ENCODE measurements at places on chromosomes 7 and 10. TPM values are rescaled to one million over a fixed set of nuclear protein-coding genes. Genes with fewer than 3 reads are reported as not detected.

MBL2 gene
- polyA plus RNA-seq = not detected

NUP205 gene
- 72.5 TPM for polyA plus RNA-seq

DNA sequence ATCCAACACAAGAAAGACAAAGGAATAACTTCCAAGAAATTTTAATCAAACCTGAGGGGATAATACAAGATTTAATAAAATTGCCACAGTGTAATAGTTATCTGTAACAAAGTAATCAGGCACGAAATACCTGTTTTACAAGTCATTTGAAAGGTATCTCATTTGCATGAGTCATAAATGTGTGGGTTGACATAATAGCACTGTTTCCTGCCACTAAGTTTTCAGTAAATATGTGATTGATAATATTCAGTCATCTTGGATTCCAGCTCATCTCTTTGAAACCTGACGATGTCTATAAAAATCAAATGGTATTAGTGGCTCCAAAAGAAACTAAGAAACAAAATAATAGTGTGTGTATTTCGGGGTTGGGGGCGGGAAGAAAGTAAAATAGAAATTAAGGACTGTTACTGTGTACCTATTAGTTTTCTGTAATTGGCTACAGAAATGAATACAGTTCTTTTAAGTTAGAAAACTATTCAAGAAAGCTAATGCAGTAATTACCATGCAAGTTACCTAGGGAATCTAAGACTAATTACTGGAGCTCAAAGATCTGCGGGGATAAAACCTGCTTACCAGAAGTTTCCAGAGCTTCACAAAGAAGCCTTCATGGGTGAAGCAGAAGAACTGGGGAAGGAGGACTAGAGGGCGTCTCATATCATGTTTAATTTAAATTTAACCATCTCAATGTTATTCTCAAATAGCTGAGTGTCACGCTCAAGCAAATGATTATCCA is 100.7 kb downstream of the ST8SIA6 start:
- DNase-seq = no peak

CTTNBP2 gene
- polyA plus RNA-seq = 32.1 TPM

ADRA2A gene
- 3.3 TPM for polyA plus RNA-seq

DNA sequence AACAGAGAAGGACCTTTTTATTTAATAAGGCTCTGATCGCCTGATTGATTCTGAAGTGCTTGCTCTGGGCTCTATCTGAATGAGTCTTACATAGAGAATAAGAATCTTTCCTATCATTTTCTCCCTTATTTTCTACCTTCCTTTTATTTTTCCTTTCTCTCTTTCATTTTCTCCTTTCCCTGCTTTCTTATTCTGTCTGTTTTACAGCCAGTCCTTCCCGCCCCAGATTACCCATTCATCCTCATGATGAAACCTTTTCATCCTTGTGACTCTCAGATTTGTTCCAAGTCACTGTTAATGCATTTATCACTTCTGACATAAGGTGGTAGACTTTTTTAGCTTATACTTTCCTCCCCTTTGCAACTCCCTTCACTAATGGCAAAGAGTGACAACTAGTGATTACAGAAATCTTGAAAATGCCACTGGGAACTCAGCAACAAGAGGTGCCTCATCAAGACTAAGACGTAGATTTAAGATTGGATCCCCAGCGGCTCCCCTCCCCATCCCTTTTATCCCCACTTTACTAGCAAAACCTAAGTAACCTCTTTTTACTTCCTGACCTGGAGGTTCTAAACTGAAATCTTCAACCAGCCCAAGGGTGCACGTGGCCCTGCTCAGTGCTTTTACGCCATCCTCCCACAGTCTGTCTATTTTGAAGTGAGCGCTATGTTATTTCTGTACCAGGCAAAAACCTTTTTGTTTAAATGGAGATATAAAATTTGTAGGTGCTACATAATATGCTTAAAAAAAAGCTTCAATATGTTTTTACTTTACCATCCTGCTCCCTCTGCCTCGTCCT is 179.8 kb downstream of the DYNC1I1 start:
- no peak for DNase-seq

DNA sequence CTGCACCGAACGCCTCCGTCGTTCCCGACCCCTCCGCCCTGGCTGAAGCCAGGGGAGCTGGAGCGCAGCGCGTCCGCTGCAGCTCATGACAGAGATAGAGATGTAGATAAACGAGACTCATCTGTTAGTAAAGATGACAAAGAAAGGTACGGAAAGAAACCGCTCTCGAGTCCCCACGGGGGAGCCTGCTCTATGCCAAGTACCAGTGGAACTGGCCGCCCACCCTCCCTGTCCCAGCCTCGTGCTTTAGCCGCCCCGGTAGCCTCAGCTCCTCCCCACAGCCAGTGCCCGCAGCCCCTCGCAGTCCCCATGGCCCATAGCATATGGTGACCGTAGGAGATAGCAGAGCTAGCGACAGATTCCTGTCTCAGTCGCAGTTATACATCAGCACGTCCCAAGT is 344.7 kb upstream of the GALNT17 start:
- no peak for DNase-seq

GRCh38 chr7:91668217-91668616 is 212.3 kb downstream of the MTERF1 start:
- no peak for DNase-seq

IFIT5 gene
- polyA plus RNA-seq = 14.3 TPM

PRRT4 gene
- 0.54 TPM for polyA plus RNA-seq

- DNase-seq = no peak
Measured at GRCh38 chr10:88253-88652, 39.2 kb upstream of the TUBB8 start.

DNA sequence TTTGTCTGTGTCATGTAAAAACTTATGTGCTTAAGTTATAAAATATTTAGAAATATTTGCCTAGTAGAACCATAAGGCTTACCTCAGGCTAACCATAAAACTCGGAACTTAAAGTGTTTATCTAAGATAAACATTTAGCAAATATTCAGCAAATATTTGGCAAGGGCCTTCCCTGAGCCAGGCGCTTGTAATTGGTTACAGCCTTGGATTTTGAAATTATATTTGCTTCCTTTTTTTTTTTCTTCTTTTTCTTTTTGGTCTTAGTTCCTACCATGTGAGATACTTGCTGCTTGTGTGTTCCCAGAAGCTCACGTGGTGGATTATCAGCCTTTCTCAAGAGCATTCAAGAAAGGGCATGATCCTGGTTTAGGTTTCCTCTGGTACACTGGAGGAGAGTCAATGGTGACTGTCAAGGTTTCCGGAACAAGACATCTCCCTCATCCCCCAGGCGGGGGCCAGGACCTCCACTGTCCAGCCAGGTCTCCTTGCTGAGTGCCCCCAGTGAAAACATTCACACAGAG is 5.2 kb upstream of the BRI3 start:
- no peak for DNase-seq

DNA sequence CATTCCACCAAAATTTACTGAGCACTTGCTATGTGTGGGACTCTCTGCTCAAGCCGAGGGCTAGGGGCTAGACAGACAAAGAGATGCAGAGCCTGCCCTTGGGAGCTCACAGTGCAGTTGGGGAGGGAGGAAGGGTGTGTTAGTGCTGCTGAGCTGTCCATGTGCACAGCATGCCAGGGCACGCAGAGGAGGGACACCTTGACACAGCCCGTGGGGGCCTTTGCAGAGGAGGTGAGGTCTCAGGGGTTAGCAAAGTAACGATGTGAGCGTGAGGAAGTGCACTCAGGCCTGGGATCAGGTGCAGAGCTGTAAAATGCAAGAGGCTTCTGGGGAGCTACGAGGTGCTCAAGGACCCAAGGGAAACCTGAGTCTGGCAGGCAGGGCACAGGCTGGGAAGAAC is 16.3 kb downstream of the PRKCQ start:
- no peak for DNase-seq

DNA sequence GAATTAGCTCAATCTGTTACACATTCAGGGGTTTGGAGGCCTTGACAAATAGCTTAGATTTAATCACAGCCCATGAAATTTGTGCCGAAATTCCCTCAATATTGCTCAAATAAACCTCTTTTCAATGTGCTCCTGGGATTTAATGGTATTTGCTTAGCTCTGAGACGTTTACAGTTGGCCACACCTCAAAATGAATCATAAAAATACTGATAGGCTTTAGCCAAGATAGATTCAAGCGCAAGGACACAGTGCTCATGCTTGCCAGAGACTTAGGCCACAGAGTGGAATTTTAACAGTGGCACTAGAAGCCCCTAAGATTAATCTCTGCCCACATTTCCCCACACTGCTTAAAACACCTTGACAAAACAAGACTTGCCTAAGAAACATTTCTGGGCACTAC is 2.3 kb upstream of the SEMA3C start:
- no peak for DNase-seq

DNA sequence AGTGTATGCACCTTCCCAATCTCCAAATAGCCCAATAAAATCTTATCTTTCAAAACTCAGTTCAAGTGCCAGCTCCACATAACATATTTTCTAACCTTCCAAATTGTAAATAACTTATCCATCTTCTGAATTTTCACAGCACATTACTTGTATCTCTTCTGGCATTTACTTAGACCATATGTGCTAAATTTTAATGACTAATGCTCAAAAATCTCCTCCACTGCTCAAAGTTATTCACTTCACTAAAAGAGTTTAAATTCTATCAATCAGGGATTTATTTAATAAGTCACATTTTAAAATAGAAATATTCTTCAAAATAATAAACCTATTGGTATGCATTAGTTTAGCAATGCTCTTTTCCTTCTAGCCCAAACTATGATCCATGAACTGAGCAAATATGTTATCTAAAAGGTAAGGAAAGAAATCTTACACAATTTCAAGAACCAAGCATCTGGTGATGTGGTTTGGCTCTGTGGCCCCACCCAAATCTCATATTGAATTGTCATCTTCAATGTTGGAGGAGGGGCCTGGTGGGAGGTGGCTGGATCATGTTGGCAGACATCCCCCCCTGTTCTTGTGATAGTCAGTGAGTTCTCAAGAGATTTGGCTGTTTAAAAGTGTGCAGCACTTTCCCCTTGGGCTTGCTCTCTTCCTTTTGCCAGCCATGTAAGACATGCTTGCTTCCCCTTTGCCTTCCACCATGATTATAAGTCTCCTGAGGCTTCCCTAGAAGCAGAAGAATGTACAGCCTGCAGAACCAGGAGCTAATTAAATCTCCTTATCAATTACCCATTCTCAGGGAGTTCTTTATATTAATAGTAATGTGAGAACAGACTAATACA is 28.1 kb upstream of the GPR22 start:
- no peak for DNase-seq

DNA sequence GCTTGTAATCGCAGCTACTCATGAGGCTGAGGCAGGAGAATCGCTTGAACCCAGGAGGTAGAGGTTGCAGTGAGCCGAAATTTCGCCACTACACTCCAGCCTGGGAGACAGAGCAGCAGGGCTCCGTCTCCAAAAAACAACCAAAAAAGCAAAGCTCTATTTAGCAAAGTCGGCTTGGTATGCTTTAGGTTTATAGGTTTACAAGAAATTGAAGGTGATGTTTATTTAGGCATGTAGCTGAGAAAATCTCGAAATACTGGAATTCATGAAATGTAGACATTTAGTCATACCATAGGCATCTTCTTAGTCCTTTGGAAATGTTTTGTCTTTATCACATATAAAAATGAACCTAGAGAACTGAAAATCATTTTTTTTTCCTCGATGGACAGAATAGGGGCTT is 453.8 kb upstream of the ANKRD30A start:
- DNase-seq = no peak

DNA sequence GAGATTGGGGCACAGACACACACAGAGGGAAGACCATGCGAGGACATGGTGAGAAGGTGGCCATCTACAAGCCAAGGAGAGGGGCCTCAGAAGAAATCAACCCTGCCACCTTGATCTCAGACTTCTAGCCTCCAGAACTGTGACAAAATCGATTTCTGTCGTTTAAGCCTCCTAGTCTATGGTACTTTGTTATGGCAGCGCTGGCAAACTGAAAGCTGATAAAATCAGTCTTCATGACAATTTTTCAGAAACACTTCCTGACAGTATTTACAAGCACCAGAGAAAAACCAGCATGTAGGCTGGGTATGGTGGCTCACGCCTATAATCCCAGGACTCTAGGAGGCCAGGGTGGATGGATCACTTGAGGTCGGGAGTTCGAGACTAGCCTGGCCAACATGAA is 4.2 kb downstream of the PARP12 start:
- DNase-seq = no peak
